Hindlimb muscle (tissue), 1 donor: ENCODE measurements at places on chromosomes 5 and 9. TPM values are rescaled to one million over a fixed set of nuclear protein-coding genes. Genes with fewer than 3 reads are reported as not detected.

The C9orf152 gene
- 0.36 TPM for polyA plus RNA-seq

The COL23A1 gene
- 1.8 TPM for polyA plus RNA-seq

The PLCXD3 gene
- 0.03 TPM for polyA plus RNA-seq

The DDX46 gene
- 54.2 TPM for polyA plus RNA-seq

The DOCK8 gene
- 8.2 TPM for polyA plus RNA-seq

The C6 gene
- polyA plus RNA-seq: 0.19 TPM

The PFDN1 gene
- 63.7 TPM for polyA plus RNA-seq

The RLN1 gene
- 0.48 TPM for polyA plus RNA-seq
